ENCODE measurements at places on chromosomes 6 and 20.

DNA sequence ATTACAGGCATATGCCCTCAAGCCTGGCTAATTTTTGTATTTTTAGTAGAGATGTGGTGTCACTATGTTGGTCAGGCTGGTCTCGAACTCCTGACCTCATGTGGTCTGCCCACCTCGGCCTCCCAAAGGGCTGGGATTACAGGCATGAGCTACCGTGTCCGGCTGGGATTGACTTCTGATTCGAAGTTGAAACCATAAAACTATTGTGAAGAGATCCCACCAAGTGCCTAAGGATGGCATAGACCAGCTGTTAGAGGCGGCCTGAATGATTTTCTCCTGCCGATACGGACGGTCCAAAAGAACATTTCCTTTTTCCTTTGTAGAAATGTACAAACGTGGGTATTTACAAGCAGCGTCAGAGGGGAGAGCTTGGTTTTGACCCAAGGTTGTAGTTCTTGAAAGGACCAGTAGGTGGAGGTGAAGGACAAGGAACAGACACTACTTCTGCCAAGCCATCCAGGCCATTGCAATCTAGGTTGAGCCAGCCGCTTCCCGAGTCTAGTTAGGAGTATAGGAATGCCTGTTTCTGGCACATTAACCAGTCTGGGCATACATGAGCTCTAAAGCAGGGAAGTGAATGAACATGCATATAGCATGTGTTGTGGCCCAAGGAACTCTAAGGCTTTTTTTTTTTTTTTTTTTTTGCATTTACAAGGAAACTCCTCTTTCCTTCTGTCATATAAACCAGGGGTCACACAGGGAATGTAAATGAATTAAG lies 29.0 kb downstream of the MOCS3 start:
- ATAC-seq, result peak; percentile 82

DNA sequence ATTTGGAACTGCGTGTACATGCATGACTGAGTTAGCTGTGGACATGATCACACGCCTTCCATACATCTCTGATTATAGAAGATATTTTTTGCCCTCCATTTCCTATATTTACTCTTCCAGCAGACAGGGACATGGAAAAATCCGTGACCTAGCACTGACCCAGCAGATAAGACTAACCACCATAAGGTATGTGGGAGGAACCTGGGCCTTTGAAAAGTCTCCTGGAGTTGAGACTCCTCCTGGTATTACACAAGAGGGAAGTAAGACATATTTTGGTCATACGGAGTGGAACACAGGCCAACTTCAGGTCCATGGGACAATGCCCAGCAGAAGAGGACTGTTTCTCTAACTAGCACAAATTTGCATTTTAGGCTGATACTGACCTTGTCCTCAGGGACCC lies 13.7 kb upstream of the SIRPB1 start:
- no peak for ATAC-seq

- ATAC-seq, result no peak
Measured at GRCh38 chr6:75503291-75503690, 9.7 kb upstream of the FILIP1 start.

GRCh38 chr20:1702328-1702727 lies 44.7 kb upstream of the SIRPG start:
- ATAC-seq, result no peak

GRCh38 chr6:2784061-2784460 lies 18.9 kb downstream of the WRNIP1 start:
- no peak for ATAC-seq

DNA sequence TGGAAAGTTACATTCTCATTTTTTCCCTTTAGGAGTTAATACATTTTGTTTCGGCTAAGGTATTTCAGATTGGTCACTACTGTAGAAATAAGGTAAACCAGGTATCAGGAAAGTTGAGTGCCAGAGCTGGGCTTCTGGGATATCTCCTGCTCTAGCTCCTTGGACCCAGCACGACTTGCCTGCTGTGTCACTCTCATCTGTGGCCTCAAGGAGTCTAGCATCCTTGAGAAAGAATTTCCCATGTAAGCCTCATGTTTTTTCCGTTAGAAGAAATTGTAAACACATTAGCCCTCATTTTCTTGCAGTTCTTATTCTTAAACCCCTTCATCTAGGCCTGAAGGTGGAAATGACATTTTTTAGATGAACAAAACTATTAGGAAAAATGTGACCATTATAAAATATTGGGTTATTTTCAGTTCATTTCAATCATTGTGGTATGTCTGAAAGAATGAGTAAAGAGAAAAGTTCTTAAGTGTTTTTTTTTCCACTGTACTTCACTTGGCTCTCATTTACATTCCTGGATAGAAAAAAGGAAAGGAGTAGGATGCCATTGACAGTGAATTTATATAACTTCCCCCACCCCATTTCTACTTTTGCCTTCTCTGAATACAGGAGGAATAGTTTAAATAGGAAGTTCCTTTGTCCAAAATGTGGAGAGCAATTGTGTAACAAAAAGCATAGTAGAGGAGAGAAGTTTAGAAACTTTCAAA lies 46.7 kb downstream of the CD2AP start:
- ATAC-seq, result no peak

- no peak for ATAC-seq
Measured at GRCh38 chr6:14583826-14584225, 466.3 kb downstream of the CD83 start.

All from activated CD4-positive, CD25-positive, alpha-beta regulatory T cell treated with anti-CD3 and anti-CD28 coated beads, Interleukin-2, amount 50 U/mL, for 24 hours (primary cell).